ENCODE measurements at places on chromosomes 12 and 14.

DNA sequence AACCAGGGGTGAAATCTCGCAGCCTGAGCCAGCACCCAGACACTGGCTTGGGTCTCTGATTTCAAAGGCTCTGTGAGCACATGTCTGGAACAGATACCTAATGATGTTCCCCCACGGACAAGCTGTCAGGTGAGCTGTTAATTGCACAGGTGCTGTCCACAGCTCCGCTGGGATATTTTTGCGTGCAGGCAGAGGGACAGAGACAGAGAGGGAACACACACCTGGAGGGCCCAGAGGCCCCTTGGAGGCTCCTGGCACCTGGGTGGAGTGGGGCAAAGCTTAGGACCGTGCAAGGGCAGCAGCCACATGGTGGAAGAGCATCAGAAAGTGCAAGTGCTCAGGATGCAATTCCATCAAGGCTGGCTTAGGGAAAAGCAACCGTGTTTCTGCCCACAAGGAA is 57.3 kb downstream of the ARL6IP4 start:
- no peak for DNase-seq

DNA sequence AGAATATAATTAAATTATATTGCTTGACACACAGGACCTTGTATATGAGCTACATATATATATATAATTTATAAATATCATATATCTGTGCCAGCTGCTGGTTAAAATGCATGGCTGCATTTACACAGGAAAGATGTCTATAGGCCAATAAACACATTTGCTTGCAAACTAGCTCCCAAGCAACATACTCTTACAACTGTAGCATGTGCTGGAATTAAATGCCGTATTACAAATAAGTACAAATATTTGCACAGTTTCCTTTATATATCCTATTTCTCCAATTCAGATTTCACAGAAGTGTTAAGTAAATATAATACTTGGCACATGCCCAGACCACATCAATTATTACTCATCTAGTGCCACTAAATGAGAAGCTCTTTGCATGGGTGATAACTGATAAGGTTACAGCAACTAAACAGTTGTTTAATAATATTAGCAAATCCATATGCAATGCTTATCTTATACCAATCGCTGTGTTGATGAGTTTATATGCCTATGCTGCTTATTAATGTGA is 66.7 kb upstream of the E2F7 start:
- no peak for DNase-seq

GRCh38 chr12:120668868-120669840 is 17.8 kb upstream of the MLEC start:
- DNase-seq = no peak

DNA sequence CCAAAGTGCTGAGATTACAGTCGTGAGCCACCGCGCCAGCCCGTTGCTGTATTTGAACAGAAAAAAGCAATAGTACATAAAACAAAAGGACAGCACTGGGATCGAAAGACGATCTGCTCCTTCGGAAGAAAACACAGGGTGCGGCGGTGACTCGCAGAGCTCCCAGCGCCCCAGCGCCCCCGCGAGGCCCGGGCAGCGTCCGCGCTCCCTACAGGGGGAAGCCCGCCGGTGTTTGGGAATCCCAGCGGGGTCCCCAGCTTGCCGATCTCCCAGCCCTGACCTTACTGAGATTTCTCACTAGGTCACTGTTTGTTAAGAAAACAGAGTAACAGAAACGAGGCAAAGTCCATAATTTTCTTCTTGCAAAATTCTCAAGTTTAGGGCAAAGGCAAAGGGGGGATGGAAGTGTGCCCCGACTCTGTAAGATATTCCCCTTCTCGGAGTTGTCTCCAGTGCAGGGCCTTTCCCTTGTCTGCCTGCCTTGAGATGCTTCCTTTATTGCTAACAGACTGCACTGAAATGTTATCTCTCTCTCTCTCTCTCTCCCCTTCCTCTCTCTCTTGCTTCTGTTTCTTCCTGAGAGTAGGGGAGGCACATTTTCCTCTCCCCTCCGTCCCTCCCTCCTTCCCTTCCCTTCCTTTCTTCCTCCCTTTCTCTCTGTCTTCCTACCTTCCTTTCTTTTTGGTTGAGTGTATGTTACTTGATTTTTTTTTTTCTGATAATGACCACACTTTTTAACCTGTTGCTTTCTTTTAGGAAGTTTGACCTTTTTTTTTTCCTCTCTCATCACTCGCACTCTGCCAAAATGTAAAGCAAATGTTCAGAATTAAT is 91.9 kb downstream of the TMEM30B start:
- DNase-seq = no peak

DNA sequence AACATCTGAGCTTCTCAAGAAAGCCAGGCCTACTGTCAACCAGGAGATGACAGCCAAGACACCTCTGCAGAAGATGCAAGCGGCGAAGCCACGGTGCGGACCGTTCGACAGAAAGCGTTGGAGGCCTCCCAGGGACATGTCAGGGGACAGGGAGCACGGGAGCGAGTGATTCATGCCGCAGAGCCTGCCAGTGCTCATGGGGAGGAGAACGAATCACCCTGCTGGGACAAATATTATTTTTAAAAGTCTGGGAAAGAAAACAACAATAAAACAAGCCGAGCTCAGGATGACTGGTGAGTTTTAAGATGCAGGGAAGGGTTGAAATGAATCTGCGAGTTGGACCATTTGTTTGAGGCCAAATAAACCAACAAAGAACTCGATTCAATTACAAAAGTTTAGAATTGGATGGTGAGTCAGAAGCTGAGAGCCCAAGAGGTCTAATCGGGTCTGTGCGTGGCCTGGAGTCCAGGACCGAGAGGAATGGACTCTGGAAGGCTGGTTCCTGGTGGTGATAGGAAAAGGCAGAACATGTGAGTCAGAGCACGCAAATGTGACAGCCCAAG is 91.0 kb downstream of the RBM19 start:
- DNase-seq = no peak

Data from CD8-positive, alpha-beta memory T cell (primary cell).